ENCODE measurements at places on chromosomes 5 and 9.

DNA sequence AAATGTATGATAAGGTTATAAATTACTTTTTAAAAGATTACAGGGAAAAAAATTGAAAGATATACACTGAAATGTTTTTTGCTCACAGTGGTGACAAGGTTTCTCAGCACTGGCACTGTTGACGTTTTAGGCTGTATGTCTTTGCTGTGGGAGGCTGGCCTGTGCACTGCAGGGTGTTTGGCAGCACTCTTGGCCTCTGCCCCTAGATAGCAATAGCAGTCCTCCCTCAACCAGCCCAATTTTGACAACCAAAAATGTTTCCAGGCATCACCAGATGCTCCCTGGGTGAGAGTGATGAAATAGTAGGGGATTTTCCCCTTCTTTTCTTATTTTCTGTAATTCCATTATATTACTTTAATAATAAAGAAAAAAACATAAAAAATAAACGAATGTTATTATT lies 3.3 kb downstream of the CD274 start:
- DNase-seq, result no peak

DNA sequence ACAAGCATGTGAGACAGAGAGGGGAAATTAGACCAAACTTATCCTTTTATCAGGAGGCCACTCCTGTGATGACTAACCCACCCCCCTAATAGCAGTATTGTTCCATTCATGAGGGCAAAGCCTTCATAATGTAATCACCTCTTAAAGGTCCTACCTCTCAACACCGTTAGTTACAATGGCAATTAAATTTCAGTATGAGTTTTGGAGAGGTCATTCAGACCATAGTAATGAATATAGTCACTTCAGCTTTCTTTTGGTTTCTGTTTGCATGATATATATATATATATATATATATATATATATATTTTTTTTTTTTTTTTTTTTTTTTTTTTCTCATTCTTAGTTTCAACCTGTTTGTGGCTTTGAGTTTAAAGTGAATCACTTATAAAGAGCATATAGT lies 10.5 kb downstream of the ADGRV1 start:
- DNase-seq, result no peak

- no peak for DNase-seq
Observed at GRCh38 chr5:127871503-127872153, 168.4 kb downstream of the CCDC192 start.

DNA sequence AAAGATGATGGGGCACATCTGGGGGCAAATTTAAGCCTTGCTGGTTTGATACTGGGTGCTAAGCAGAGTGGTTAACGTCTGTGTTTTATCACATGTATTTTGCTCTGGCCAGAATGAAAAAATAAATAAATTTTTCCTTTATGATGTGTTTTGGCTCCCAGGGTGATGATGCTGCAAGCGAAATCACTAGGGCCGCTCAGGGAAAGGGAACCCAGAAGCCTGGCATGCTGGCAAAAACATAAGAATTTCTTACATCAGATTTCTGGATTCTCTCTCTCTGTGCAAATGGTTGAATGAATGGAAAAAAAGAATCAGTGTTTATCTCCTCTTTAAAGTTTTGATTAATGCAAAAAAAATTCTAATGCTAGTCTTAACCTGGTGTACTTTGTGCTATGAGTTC lies 1975.2 kb upstream of the C9orf72 start:
- DNase-seq, result no peak

GRCh38 chr9:4433379-4433778 lies 56.9 kb upstream of the SLC1A1 start:
- peak; percentile 21 for DNase-seq

GRCh38 chr9:135580664-135581380 lies 19.3 kb downstream of the PAEP start:
- no peak for DNase-seq
